ENCODE measurements at places on chromosomes 13 and 19.

- no peak for DNase-seq
Observed at GRCh38 chr13:69264362-69265334, 843.0 kb upstream of the ATXN8OS start.

DNA sequence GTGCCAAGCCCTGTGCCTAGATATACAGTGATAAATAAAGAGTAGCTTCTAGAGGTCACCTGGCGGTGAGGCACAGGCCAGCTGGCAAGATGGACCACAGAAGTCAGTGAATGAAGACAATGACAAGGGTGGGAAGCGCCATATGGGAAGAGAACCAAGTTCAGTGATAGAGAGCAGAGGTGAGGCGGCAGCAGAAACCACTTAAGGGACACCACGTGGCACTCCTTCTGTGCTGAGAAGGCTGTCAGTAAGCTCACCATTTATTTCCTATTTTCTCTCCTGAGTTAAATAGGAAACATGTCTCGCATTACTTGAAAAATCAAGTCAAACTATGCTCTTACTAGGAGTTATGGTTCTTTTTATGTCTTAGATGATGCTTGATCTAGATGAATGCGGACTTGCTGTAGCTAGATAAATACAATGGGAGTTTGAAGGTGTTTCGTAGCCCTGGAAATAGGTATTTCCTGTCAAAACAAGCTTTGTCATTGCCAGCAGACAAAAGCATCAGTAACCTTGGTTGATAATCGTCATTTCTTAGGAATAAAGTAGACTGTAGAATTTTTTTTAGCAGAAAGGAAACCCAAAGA lies 17.8 kb downstream of the ALOX5AP start:
- DNase-seq: no peak

- DNase-seq: no peak
Observed at GRCh38 chr13:87128036-87128435, 543.1 kb upstream of the SLITRK5 start.

DNA sequence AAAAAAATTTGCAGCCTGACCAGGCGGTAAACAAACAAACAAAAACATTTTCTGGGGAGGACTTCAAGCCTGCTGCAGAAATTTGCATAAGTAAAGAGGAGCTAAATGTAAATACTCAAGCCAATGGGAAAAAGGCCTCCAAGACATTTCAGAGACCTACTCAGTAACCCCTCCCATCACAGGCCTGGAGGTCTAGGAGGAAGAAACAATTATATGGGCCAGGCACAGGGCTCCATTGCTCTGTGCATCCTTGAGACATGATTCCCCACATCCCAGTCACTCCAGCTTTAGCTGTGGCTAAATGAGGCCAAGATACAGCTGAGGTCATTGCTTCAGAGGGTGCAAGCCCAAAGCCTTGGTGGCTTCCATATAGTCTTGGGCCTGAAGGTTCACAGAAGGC lies 793.4 kb downstream of the SLITRK1 start:
- DNase-seq: no peak

- no peak for DNase-seq
Observed at GRCh38 chr13:43742911-43743310, 43.9 kb downstream of the ENOX1 start.

GRCh38 chr19:4624301-4624700 lies 15.0 kb upstream of the TNFAIP8L1 start:
- no peak for DNase-seq

- no peak for DNase-seq
Observed at GRCh38 chr19:41811036-41811435, 14.6 kb downstream of the CEACAM3 start.

- DNase-seq: no peak
Observed at GRCh38 chr13:43300865-43301264, 277.5 kb downstream of the DNAJC15 start.

GRCh38 chr19:32308431-32309077 lies 36.9 kb upstream of the ZNF507 start:
- DNase-seq: no peak

DNA sequence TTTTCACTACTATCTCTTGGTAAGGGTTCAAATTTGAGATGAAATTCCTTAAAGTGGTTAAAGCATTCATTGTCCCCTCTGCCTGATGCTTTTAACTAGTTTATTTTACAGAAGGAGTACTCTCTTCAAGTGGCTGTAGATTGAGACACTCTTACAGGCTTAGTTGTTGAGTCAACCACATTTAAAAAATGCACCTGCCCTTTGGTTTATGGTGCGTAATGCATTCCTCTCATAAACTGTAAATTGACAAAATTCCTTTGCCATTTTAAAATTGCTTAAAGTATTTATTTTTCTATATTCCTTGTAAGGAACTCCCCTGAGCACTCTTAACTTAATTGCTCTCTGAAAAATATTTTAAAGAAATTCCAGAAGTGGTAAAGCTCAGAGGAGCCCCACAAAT lies 826 bp upstream of the GPC5 start:
- DNase-seq: no peak

GRCh38 chr13:47117268-47117667 lies 220.4 kb upstream of the HTR2A start:
- DNase-seq: no peak

DNA sequence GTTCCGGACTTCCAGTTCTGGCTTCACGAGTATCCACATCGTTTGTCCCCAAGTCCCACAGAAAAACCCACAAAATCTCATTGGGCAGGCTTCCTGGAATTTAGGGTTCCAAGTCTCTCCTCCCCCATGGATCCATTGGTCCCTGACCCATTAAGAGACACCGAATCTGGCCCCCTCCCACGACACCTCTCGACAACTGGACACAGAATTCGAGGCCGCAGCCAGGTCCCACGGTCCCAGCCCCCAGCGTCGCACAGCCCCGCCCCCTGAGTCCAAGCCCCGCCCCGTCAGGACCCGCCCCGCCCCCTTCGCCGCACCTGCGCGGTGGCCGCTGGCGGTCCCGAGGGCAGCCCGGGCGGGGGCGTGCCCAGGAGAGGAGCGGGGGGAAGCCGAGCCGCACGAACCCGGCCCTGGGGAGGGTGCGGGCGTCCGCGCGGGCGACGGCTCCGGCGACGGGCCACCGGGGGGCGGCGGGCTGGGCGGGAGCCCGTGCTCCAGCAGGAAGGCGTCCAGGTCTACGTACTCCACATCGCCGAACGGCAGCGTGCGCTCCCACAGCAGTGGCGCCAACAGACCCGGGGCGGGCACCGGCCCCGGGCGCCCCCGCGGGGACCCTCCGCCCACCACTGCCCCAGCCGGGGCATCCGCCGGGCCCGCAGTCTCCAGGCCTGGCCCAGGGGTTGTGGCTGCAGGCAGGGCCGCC lies 1.8 kb downstream of the DBP start:
- DNase-seq: peak; percentile 78

DNA sequence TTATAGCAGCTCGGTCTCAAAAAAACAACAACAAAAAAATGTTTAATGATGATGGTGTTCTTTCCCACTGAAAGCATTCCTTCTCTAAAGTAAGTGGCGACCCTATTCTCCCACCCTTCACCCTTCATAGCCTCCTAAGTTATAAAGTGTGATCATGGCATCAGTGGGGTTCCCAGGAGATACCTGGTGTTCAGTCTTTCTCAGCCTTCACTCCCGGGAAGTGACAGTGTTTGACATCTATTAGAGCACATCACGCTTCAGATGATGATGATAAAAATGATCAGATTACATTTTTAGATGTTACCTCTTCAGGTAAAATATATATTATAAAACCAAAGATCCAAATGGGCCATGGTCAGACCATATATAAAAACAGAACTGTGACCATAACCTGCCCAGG lies 51.0 kb downstream of the TGDS start:
- no peak for DNase-seq

All from kidney (tissue), 22 donors.